ENCODE measurements at places on chromosomes 6 and 20. TPM values are rescaled to one million over a fixed set of nuclear protein-coding genes. Genes with fewer than 3 reads are reported as not detected.

DNA sequence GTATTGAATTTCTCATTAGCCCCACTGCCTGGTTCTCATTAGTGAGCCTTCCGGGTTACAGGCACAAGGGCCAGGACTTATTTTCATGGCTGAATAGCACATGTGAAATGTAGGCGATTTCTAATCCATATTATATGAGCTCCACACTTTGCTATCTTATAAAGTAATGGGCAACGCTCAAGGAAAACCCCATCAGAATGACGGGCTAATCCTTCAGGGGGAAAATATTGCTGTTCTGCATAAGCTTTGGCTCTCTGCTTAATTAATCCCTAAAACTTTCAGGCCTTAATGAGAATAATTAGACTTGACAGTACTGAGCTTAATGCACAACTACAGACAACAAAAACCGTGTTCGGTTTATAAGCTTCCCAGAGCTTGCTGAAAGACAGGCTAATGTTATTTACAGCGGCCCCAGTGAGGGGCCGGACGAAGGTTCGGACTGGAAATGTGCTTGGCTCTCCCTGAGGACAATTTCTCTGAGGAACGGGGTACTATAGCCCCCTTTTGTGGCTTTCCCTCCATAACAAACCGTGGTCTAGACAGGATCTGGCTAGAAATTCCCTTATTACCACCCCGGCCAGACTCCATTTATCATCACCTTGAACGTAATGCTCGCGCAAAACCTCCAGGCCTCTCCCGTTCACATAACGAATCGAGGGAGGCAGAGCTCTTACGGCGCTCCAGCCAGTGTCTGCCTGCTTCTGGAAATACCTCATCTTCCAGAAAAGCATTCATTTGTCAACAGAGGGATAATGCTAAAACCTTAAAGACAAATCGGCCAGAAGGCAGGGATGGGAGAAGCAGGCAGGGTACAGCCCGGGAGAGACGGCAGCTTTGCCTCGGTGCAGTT lies 164.5 kb downstream of the CD83 start:
- H3K27me3 ChIP-seq, result no peaks in the 10 kb centered on the region
- H3K4me3 ChIP-seq, result no peak overlapping the region
- no peaks in the 10 kb centered on the region for H3K4me1 ChIP-seq
- no peak for DNase-seq
- no peak overlapping the region for H3K27ac ChIP-seq
- H3K36me3 ChIP-seq, result no peaks in the 10 kb centered on the region

GRCh38 chr20:62827311-62828038 lies 10.6 kb downstream of the COL9A3 start:
- DNase-seq, result no peak
- H3K4me3 ChIP-seq, result no peak overlapping the region
- peaks cover 12% of the 10 kb centered on the region for H3K4me1 ChIP-seq
- no peaks in the 10 kb centered on the region for H3K27me3 ChIP-seq
- H3K27ac ChIP-seq, result no peak overlapping the region

- H3K36me3 ChIP-seq, result no peaks in the 10 kb centered on the region
- H3K27me3 ChIP-seq, result no peaks in the 10 kb centered on the region
- H3K4me3 ChIP-seq, result no peak overlapping the region
- no peak overlapping the region for H3K27ac ChIP-seq
- H3K4me1 ChIP-seq, result no peaks in the 10 kb centered on the region
- DNase-seq, result no peak
These were observed 20.2 kb downstream of the SF3B5 start for GRCh38 chr6:144075187-144075586.

Gene TOP1
- 79.5 TPM for polyA plus RNA-seq

Gene TUBB2B
- polyA plus RNA-seq, result 54.3 TPM

Gene BPIFA1
- polyA plus RNA-seq, result not detected

Gene TFAP2D
- polyA plus RNA-seq, result not detected

- H3K27me3 ChIP-seq, result no peaks in the 10 kb centered on the region
- no peak for DNase-seq
- H3K4me3 ChIP-seq, result no peak overlapping the region
- no peak overlapping the region for H3K27ac ChIP-seq
These were observed 25.7 kb downstream of the FKBP5 start for GRCh38 chr6:35662999-35663398.

GRCh38 chr20:57665589-57665971 lies 44.2 kb downstream of the PMEPA1 start:
- DNase-seq, result no peak
- H3K27ac ChIP-seq, result no peak overlapping the region
- H3K4me1 ChIP-seq, result peaks cover 2% of the 10 kb centered on the region
- no peak overlapping the region for H3K4me3 ChIP-seq
- H3K36me3 ChIP-seq, result no peaks in the 10 kb centered on the region
- no peaks in the 10 kb centered on the region for H3K27me3 ChIP-seq

Gene SLC22A7
- 1.2 TPM for polyA plus RNA-seq

Gene GINS1
- polyA plus RNA-seq, result 8.9 TPM

- peaks cover 6% of the 10 kb centered on the region for H3K4me1 ChIP-seq
- H3K36me3 ChIP-seq, result peaks cover 4% of the 10 kb centered on the region
- DNase-seq, result no peak
These were observed 17.6 kb downstream of the CBFA2T2 start for GRCh38 chr20:33507461-33507860.

GRCh38 chr6:143941852-143942627 lies 66.0 kb downstream of the PLAGL1 start:
- no peak overlapping the region for H3K27ac ChIP-seq
- peaks cover 4% of the 10 kb centered on the region for H3K4me1 ChIP-seq
- H3K4me3 ChIP-seq, result no peak overlapping the region

DNA sequence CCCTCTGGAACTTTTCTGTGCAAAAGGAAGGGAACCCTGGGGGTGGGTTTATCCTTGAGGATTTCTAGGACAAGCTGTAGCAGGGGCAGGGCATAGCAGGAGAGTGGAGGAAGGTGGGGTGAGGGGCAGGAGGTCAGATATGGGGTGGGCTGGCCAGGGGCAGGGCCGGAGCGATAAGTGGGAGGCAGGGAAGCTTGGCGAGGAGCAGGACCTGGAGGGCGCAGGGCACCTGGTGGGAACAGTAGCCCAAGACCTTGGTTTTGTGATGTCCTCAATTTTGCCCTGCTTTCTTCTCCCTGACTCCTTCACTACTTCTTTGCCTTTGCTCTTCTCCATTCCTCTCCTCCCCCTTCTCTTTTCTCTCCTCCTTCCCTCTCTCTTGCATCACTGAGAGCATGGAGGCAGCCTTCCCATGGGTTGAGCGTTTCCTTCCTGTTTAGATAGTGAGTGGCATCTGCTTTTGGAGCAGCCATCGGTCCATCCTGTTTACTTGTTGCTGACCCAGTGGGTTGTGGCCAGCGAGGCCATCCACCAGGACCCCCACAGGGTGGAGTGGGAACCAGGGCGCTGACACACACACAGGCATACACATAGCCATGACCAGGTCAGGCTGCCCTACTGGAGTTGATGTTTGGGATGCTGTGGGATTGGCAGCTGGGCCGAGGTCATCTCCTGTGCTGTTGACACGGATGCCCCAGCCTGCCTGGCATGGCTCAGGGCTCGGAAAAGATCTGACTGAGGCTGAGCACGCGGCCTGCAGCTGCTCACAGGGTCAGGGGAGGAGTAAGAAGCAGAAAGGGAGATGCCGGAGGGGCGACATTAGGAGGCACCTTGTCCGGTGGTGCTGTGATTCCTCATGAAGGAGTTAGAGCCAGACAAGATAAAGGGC lies 121.0 kb upstream of the RNF24 start:
- H3K27me3 ChIP-seq, result no peaks in the 10 kb centered on the region
- H3K4me3 ChIP-seq, result no peak overlapping the region
- peaks cover 17% of the 10 kb centered on the region for H3K4me1 ChIP-seq
- DNase-seq, result no peak

GRCh38 chr6:73017476-73017875 lies 207.8 kb downstream of the KHDC1L start:
- H3K36me3 ChIP-seq, result no peaks in the 10 kb centered on the region
- DNase-seq, result no peak
- no peaks in the 10 kb centered on the region for H3K4me1 ChIP-seq
- H3K27ac ChIP-seq, result no peak overlapping the region
- H3K4me3 ChIP-seq, result no peak overlapping the region

Gene AKAP7
- polyA plus RNA-seq, result 53.1 TPM

- no peak for DNase-seq
- peaks cover 90% of the 10 kb centered on the region for H3K36me3 ChIP-seq
- H3K4me3 ChIP-seq, result no peak overlapping the region
- peak overlapping the region; percentile 25 for H3K27ac ChIP-seq
- H3K27me3 ChIP-seq, result no peaks in the 10 kb centered on the region
- H3K4me1 ChIP-seq, result peaks cover 40% of the 10 kb centered on the region
These were observed 49.3 kb downstream of the EZR start for GRCh38 chr6:158769771-158770432.

GRCh38 chr20:18404172-18404571 lies 62.7 kb downstream of the DZANK1 start:
- no peak for DNase-seq
- H3K27ac ChIP-seq, result no peak overlapping the region
- H3K27me3 ChIP-seq, result no peaks in the 10 kb centered on the region
- no peaks in the 10 kb centered on the region for H3K36me3 ChIP-seq

DNA sequence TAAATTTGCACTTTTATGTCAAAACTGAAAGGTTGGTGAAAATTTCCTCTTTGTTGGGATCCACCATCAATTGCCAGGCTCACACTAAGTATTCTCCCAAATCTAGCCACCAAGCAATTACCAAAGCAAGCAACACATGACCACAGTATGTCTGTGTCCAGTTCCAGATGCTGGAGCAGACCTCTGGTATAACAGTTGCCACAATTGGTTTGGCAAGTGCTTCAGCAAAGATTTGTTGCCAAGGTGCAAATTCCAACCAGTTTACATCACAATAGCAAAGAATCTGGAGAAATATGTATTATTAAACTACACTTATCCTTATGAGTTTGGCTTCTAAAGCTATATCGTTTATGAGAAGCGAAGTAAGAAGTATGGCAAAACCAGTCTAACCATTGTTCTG lies 6.4 kb downstream of the GTF2H5 start:
- H3K27ac ChIP-seq, result no peak overlapping the region
- H3K4me1 ChIP-seq, result no peaks in the 10 kb centered on the region
- H3K4me3 ChIP-seq, result no peak overlapping the region

- no peaks in the 10 kb centered on the region for H3K4me1 ChIP-seq
- H3K36me3 ChIP-seq, result no peaks in the 10 kb centered on the region
- DNase-seq, result no peak
- no peak overlapping the region for H3K27ac ChIP-seq
- H3K27me3 ChIP-seq, result peaks cover 6% of the 10 kb centered on the region
These were observed 88.6 kb upstream of the MAFB start for GRCh38 chr20:40777653-40778052.

Gene PAX1
- polyA plus RNA-seq, result not detected

Gene COL10A1
- polyA plus RNA-seq, result 0.10 TPM

GRCh38 chr6:127497410-127497809 lies 21.7 kb downstream of the MTCL3 start:
- DNase-seq, result no peak
- no peak overlapping the region for H3K27ac ChIP-seq
- H3K27me3 ChIP-seq, result no peaks in the 10 kb centered on the region
- H3K4me3 ChIP-seq, result no peak overlapping the region
- H3K36me3 ChIP-seq, result no peaks in the 10 kb centered on the region

GRCh38 chr20:16132036-16132798 lies 441.0 kb downstream of the KIF16B start:
- no peak overlapping the region for H3K27ac ChIP-seq
- no peaks in the 10 kb centered on the region for H3K4me1 ChIP-seq

- H3K36me3 ChIP-seq, result no peaks in the 10 kb centered on the region
- no peaks in the 10 kb centered on the region for H3K27me3 ChIP-seq
- peak within 1 kb of the TSS; percentile 91 for H3K4me3 ChIP-seq
These were observed at the start of gene PREP for GRCh38 chr6:105402939-105403935. Gene PREP (minus strand): TSS chr6:105403082. CDS start chr6:105402891, 191 bp downstream.

DNA sequence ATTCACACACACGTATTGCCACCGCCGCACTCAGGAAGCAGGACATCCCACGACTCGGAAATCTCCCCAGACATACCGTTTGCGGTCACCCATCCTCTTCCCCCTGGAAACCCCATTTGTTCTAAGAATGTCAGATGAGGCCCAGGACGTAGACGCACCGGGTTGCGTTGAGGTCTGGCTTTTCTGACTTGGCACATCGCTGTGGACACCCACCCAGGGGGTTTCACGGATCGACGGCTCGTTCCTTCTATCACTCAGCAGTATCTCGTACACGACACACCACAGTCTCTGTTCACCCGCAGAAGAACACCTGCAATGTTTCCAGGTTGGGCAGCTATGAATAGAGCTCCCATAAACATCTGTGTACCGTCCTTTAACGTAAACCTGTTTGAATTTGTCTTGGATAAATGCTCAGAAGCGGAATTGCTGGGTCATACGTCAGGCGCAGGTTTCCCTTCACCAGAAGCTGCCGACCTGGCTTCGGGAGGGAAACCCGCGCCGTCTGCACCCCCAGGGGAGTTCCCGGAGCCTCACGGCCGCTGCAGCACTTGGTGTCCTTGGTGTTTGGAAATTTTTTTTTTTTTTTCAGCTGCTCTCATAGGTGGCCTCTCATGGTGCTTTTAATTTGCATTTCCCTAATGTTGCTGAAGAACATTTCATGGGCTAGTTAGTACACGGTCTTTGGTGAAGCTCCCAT lies 9.3 kb upstream of the EEF1A2 start:
- H3K36me3 ChIP-seq, result no peaks in the 10 kb centered on the region
- no peak overlapping the region for H3K4me3 ChIP-seq
- no peaks in the 10 kb centered on the region for H3K4me1 ChIP-seq
- peaks cover 34% of the 10 kb centered on the region for H3K27me3 ChIP-seq
- no peak overlapping the region for H3K27ac ChIP-seq

Gene GGTLC1
- polyA plus RNA-seq, result 0.16 TPM

All from large intestine (tissue), 12 donors.